ENCODE measurements at places on chromosomes 12 and 14.

- DNase-seq = no peak
Observed at GRCh38 chr14:26286081-26286912, 311.5 kb downstream of the NOVA1 start.

DNA sequence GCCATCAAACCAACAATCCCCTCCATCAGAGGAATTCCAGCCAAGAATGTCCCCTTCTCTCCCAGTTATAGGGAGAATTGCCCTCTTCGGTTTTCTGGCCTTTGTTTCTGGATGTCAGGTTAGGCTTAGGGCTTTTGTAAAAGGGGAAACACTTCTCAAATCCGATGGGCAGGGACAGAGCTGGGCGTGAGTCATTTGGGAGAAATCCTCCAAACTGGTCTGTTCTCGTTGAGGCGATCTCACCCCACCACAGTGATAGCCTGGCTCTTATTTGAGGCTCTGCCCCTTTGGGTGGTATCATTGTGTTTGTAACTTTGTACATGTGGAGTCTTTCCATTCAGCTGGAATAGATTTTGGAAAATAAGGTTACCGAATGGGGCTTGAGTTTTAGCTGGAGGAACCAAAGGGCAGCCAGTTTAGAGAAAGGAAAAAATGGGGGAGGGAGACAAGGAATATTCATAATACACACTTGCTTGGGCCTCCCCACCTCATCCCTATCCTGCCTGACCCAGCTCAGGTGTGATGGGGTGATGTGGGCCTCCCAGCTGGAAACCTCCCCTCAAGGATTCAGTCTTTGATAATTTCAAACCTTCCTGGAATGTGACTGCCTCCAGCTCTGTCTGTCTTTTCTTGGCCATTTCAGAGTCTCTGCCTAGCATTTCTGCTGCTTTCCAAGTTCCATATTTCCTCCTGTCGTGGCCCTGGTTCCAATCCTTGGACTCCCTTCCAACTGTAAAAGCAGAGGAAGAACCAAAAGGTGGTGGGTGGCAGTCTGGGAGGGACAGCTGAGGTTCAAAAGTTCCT, 7.5 kb downstream of the HOXC4 start:
- no peak for DNase-seq

DNA sequence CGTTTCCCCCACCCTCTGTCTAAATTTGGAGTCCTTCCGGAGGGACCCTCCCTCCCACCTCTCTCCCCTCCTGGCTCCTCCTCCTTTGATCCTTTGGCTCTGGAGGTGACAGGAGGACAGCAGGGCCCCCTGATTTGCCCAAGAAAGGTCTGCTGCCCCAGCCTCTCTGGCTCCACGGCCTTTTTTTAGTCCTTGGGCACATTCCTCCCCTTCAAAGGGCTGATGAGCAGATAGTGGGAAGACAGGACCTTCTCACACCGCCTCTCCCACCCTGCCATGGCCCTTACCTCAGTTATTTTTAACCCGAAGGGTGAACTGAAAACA, 196 bp upstream of the MYH6 start:
- no peak for DNase-seq

DNA sequence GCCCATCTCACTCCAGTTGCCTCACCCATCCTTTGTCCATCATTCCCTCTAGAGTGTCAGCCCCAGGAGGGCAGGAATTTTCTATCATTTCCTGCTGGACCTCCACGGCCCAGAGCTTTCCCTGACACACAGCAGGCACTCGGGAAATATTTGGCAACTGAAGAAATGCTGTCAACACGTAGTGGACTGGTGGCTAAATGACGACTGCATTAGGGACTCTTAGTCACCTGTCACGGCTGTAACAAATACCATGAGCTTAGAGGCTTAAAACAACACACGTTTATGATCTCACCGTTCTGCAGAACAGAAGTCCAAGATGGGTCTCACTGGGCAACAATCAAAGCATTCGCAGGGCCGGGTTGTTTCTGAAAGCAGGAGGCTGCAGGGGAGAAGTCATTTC, 91.3 kb downstream of the PHETA1 start:
- DNase-seq = no peak

DNA sequence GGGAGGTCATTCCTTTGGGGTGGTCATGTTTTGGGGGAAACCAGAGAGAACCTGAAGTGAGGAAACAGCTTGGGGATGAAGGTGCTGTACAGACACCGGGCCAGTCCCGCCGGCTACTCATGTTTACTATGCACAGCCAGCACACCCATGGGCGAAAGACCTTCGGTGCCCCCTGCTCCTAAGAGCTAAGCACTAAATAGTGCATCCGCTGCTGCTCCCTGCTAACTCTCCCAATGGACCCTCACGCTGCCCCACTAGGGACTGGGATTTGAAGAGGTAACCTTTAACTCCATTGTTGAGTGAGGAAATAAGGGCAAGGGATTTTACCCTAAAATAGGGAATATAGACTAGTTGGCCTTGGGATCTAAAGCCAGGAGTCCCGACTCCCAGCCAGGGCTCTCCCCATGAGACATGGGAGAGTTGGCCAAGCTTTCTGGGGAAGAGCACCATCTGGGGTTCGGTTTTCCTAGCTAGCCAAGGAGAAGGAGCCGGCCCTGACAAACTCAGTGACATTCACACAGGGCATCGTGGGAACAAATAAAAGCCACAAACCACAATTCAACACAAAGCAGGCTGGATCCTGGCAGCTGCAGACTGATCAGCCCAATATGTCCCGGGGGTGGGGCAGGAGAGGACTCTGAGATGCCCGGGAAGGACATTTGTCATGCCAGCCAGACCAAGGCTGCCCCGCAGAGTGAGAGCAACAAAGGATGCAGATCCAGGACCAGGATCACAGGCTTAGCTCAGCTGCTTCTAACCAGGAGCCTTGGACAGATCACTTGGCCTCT, 91.7 kb downstream of the SINHCAF start:
- no peak for DNase-seq

GRCh38 chr14:92944976-92945375, 22.0 kb downstream of the CHGA start:
- no peak for DNase-seq

DNA sequence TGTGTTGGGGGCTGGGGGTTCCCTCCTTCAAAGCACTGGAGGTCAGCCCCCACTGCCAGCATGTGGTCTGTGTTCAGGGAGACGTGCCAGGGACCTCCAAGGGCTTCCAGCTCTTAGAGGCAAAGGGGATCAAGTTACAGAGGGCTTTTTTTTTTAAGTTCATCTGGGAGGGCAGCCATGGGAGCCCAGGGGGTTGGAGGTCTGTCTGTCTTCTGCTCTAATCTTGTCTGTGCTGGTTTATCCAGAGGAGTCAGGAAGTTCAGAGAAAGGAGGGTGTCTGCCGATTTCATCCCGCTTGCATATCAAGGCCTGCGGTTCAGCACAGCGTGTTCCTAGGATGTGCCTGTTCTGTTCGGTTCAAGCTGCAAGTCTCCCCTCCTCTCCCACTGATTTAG, 72.2 kb downstream of the TMEM132C start:
- no peak for DNase-seq

DNA sequence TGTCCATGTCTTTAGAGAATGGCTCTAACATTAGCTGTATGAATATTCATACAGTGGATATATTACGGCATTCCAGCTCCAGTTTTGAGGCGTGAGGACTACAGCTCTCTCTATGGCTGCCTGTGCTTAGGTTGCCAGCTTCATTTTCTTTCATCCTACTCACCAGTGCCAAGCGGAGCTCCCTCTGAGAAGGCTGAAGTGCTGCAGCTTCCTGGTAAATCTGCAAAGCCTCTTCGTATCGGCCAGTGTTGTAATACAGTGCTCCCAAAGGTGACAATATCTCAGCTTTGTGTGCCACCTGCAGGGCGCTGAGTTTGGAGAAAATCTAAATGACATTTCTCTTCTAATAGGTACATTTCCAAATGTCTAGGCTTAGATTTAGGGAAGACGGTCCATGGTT, 19.8 kb upstream of the OVCH1 start:
- DNase-seq = no peak

GRCh38 chr14:81889529-81889928, 355.9 kb upstream of the SEL1L start:
- DNase-seq = no peak

GRCh38 chr12:74849801-74850200, 312.2 kb downstream of the ATXN7L3B start:
- no peak for DNase-seq

DNA sequence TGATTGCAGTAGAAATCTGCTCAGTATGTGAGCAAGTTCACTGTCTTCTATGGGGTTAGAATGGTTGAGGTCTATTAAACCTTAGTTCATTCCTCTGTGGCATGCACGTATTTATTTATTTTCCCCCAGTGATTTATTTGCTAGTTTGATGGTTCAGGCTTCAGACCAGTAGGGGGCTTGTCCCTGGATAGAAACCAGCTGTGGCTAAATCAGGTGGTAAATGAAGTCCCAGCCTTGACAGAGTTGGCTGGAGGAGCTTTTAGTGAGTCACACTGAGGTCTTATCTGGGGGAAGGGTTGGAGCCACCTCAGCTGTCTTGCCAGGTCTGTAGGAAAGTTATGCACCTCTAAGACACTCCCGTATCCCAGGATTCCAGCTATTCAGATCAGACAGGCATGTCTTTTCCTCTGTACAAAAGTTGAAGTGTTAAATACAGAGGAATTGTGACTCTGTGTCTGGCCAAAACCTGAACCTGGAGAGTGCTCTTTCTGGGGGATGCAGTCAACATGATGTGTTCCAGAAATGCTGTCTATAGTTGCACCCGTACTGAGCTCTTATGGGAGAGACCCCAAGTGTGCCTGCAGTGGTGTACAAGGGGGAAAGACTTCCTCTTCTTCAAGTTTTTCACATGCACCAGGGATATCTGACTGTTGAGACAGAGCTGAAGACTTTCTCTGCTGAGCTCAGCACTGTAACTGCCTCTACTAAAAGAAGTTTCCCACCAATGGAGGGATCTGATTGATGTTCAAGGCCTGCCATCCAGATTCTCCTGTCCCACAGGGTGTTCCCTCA, 1322.1 kb downstream of the TMEM121 start:
- no peak for DNase-seq

- no peak for DNase-seq
Observed at GRCh38 chr12:122084857-122085405, 6.4 kb downstream of the MLXIP start.

- no peak for DNase-seq
Observed at GRCh38 chr12:102964872-102965271, 7.4 kb downstream of the ASCL1 start.

- DNase-seq = no peak
Observed at GRCh38 chr12:94211021-94211420, 62.6 kb downstream of the PLXNC1 start.

DNA sequence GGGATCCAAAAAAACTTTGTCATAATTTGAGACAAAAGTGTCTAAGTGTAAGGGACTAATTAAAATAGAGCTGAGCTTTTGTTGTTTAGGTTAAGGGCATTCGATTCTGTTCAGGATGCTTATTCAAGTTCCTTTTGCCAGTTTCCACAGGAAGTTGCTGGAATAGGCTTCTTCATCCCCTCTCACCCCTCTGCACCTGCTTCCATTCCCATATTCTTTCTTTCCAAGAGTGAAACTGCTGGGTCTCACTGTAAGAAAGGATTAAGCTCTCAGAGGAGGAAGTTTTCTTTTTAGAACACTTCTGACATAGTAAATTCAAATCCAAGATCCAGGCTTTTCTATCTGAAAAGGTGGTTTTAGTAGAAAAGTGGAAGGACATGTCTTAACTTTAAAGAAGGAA, 61.4 kb downstream of the POLR3B start:
- DNase-seq = no peak

- no peak for DNase-seq
Observed at GRCh38 chr14:64789696-64790095, 85.5 kb downstream of the PLEKHG3 start.

- DNase-seq = no peak
Observed at GRCh38 chr12:131390412-131391334, 320.2 kb upstream of the SFSWAP start.

- no peak for DNase-seq
Observed at GRCh38 chr14:67998834-67999233, 179.3 kb downstream of the RAD51B start.

DNA sequence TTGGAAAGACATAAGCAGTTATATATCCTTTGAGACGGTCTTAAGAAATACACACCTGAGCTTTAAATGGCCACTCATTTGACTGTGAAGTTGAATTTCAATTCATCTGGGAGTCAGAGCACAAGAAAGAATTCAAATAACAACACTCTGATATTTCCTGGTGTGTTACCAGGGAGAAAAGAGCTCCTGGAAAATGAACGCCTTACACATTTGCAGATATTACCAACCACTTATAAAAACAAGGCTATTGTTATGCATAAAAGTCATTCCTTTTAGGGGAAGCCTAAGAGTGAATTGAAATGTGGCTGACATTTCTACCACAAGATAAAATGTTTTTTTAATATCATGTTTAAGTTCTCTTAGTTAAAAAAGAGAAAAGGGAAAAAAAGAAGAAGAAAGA, 229.2 kb upstream of the PLEKHG7 start:
- DNase-seq = no peak

DNA sequence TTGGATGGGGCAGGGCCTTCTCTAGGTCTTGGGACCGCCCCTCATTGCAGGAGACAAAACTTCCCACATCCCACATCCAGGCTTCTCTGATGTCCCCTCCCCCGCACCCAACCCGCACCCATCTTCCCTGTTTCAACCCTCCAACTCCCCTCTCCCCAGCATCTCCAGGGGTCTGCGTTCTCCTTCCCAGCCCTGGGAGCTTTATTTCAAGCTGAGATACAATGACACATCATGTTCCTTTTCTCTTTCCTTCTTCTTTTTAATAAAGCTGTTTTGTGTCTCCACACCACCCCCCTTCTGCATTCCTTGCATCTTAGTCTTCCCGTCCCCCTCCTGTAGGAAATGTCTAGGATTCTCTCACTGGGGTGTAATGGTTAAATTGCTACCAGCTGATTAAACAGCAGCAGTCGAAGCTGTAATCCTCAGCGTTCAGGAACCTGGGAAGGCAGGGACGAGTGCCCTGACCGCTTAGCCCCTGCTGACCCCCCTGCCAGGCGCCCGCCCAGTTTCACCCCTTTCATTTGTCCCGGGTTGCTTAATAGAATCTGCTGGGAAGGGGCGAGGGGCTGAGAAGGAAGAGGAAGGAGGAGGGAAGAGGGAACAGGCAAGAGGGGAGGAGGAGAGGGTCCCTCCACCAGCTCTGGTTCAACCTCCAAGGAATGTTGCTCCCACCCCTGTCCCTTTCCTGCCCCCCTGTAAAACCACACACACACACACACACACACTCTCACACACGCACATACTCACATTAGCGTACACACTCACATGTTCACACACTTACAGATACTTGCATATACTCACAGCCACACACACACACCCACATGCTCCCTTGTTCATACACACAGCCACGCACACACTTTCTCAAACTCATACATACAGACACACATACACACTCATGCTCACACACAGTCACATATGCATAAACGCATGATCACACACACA, 104.5 kb upstream of the MED13L start:
- no peak for DNase-seq

DNA sequence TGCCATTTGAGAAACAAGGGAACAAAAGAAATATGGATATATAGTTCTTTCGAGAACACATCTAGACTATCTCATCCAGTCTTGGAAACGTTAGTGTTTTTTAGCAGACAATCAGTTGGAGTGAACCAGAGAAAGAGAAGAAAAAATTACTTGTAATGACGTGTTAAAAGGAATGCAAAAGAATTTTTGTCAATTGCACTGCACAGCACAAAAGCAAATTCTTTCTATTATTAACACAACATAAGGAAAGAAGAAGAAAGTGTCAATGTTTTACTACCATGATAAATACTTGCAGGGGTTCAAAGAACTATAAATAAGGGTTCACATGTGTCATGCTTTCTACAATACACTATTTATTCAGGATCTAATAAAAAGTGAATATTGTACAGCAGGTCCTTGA, 27.5 kb upstream of the GSG1 start:
- no peak for DNase-seq

Measured in cortex of kidney (tissue), 1 donor.